ENCODE measurements at places on chromosomes 7 and 10.
A peak's percentile ranks its signal among the peaks of the same experiment; 100 is the strongest.

- peak; percentile 4 for DNase-seq
Measured at GRCh38 chr7:2967253-2967652, 76.4 kb downstream of the CARD11 start.

GRCh38 chr7:5382281-5382892 is 41.2 kb downstream of the TNRC18 start:
- no peak for DNase-seq

GRCh38 chr7:130922206-130923112 is 188.5 kb upstream of the KLF14 start:
- DNase-seq, result no peak

DNA sequence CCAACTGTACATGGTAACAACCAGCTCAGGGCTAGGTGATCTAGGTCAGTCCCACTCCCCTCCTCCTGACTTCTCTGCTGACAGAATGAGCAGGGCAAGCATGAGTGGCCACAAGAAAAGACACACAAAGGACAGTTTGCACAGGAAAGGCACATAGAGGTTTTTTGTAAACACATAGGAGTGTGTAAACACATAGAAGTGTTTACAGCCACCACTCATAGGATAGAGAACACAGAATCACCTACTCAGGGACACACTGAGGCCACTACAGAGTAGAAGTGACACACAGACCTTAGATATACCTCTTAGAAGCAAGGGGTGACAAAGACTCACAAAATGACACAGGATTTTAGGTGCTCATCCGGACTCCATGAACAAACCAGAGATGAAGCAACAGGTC is 19.0 kb downstream of the NUDCD3 start:
- DNase-seq, result no peak

GRCh38 chr7:45407730-45408408 is 166.3 kb upstream of the ADCY1 start:
- DNase-seq, result no peak

DNA sequence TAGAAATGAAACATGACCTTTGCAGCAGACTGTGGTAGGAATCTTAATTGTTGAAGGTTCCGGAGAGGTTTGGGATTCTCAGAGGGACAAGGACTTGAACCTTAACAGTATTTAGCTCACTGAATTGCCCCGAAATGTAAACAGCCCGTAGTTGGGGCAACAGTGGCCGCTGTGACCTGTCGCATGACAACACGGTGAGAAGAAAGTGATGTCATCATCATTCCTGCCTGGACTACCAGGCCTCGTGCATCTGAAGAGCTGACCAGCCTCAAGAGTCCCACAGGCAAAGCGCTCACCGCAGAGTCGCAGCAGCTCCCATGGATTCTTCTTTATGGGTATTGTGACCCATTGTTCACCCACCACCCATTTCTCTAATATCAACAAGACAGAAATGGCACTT is 250.6 kb downstream of the KLF6 start:
- DNase-seq, result no peak

DNA sequence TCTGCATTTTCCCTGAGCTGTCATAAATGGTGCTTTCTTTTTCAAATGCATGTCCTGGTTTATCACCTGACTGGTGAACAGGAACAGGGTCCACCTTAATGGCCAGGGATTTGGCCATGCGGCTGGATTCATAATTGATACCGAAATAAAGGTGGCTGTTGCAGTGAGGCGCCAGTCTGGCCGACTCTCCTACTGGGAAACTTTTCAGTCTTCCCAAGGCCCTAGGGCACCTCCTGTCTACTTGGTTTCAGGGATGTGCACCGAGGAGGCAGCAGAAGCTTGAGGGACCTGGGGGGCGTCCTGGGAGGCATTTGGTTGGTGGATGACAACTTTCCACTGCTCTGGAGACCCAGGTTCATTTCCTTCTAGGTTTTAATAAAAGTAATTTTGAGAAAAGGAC is 46.4 kb upstream of the FIGNL1 start:
- DNase-seq, result no peak

GRCh38 chr7:111006691-111007090 is 84.2 kb upstream of the LRRN3 start:
- no peak for DNase-seq

- no peak for DNase-seq
Measured at GRCh38 chr7:98541101-98541500, 76.0 kb upstream of the NPTX2 start.
